ENCODE measurements at places on chromosomes 3 and 15.

DNA sequence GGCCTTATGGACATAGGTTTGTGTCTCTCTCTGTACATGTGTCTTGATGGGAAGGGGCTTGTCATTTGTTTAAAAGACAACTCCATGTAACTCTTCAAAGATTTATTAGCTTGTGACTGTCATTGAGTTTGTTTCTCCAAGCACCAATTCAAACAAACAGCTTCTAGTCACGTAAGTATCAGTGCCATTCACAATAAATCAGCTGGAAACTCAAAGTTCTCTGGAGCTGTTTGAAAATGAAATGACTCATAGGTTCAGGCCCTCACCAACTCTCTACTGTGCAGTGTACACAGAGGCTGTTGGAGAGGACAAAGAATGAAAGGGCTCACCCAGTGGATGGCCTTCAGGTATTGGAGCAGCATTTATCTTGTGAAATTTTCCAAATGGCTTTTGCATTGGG, 476.3 kb downstream of the AGBL1 start:
- DNase-seq: no peak

DNA sequence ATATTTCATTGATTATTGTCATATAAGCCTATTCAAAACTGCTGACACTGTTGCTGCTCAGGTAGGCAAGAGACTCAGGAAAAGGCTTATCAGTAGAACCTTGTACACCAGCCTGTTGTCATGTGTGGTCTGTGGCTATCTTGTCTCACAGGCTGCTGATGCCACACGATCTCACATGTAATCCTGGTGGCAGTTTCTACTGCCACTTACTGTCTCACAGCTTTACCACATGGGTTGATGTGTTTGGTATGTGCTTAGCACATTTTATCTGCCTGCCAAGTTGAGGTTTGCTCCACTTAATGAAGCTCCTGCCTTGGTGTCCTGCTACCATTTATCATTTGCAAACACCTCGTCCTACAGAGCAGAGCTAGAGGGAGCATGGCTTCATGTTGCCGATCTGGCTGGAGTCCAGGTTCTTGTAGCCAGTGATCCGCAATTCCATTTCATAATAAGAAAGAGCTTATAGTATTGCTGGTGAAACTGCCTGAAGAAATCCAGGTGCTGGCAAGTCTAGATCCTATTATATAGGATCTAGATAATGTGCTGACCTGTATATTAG, 637.9 kb downstream of the NLGN1 start:
- DNase-seq: no peak

- no peak for DNase-seq
Observed at GRCh38 chr3:99730870-99731269, 86.8 kb upstream of the CMSS1 start.

DNA sequence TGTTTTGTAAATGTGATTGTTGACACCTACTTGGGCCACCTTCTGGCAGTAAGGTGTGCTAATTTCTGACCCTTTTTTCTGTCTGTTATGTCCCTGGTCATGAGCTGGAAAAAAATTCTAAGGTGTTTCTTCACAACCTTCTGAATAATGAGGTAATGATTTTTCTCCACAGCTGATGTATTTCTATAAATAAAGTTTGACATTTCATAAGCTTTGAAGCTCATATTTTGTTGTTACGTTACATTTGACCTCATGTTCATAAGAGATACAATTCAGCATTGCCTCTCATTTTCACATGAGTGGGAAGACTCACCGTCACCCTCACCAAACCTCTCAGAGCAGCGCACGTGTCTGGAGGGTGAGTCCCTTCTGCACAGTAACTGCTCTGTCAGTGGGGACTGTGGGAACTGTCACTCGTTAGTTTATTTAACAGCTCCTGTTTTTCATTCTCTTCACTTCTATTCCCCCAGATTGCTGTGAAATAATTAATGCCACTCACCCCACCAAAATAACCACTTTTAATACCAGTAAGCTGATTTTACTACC, 140.9 kb downstream of the PLCL2 start:
- DNase-seq: no peak

DNA sequence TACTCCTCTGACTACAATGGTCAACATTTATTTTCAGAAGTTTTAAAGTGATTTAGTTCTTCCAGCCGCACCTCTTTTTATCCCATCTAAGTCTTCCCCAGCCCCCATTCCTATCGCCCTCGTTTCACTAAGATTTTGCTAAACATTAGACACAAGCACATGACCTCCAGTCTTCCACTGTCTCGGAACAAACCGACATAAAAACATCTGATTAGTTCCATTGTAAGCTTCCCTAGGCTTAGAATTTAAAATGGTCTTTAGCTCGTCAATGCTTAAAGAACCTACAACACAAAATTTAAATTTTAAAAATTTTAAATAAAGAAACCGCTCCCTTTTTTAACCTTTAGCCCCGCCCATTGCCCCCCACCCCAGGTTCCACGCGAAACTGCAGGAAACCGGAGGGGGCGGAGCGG, 284 bp upstream of the TSC22D2 start:
- no peak for DNase-seq

GRCh38 chr3:8987645-8988383, 24.5 kb upstream of the RAD18 start:
- no peak for DNase-seq

GRCh38 chr3:115551016-115551415, 72.3 kb upstream of the GAP43 start:
- DNase-seq: no peak

- DNase-seq: no peak
Observed at GRCh38 chr3:189978753-189979152, 141.9 kb downstream of the P3H2 start.

GRCh38 chr3:15659254-15659975, 57.9 kb downstream of the BTD start:
- no peak for DNase-seq

Data from stimulated activated CD4-positive, alpha-beta T cell treated with anti-CD3 and anti-CD28 coated beads, Interleukin-15, amount 100 ng/mL, for 1 hour (primary cell).